GM20000 (cell line): ENCODE measurements at places on chromosomes 6 and 20.

DNA sequence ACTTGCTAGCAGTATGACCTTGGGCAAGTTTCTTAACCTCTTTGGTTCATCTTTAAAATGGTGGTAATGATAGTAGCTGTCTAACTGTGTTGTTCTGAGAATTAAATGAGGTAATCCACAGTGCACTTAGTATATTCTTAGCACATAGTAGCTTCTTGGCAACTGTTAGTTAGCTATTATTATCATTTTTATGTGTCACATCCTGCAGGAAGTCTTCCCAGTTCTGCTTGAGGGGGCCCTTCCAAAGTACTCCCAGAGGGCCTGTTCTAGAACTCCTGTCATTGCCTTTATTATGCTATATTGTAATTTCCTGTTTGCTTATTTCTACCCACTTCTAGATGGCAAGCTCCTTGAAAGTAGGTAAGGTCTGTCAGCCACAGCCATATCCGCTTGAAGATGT is 30.6 kb downstream of the ANKS1A start:
- no peak for DNase-seq

- no peak for DNase-seq
Measured at GRCh38 chr20:61560361-61560853, 308.3 kb downstream of the CDH4 start.

- no peak for DNase-seq
Measured at GRCh38 chr20:8983478-8984345, 85.2 kb upstream of the PLCB4 start.

DNA sequence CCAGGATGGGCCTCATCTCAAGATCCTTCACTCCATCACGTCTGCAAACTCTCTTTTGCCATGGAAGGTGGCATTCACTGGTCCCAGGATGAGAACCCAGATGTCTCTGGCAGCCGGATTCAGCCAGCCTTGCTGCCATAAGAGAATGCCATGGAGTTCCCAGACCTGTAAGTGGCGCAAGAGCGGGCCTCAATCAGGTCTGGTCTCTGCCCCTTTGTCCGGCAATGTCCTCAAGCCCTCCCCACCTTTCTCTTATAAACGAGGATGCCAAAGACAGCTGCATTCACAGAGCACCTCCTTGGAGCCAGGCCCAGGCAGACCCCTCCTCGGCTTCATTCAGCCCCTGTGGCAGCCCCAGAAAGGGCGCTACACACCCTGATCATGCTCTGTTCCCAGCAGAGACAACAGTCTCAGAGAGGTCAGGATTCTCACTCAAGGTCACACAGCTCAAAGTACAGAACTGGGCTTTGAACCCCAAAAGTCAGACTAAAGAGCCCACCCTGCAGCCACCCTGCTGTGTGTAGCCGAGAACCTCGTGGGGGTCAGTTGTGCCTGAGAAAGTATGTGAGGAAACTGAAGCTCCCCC is 263.7 kb downstream of the TAF4 start:
- no peak for DNase-seq

GRCh38 chr6:31538805-31539400 is 2.9 kb downstream of the DDX39B start:
- DNase-seq, result no peak
